ENCODE measurements at places on chromosomes 5 and 9.

- DNase-seq: no peak
These were observed at the start of gene ASPN for GRCh38 chr9:92482329-92482728. TSS of gene ASPN (minus strand) at chr9:92482506.

GRCh38 chr9:85536076-85536475 lies 205.7 kb downstream of the AGTPBP1 start:
- no peak for DNase-seq

DNA sequence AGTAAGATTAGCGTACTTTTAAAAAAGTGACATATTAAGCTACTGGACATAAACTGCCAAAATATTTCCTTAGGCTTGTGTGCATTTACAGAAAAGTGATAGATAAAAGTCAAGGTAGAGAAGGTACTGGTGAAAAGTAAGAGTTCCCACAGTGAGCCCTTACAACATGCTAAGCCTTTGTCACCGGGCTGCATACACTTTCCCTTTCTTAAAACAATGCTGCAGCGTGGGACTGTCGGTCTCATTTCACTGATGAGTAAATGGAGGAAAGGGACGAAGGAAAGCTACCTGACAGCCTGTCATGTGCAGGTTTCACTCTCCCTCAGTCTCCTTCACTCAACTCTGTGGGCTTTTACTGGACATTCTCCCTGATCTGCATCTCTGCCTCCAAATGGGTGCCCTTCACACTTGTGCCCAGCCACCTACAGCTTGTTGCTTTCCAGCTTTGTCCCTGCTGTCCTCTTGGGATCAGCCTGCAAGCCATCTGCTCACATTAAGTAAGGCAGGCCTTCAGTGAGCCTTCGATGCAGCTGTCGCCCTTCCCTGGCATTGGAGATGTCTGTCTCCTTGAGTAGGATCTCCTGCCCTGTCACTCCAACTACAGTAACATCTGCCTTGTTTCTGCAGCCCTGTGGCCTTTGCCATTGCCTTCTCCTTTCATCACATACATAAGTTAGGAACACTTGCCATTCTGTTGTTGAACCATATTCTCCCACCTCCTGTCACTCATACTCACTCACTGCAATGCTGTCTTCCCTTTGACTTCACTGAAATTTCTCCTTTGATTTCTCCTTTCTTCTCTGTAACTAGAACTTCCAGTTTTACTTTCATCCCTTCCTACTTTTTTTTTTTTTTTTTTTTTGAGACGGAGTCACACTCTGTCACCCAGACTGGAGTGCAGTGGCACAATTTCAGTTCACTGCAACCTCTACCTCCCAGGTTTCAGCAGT lies 9.3 kb upstream of the ROPN1L start:
- DNase-seq: no peak

DNA sequence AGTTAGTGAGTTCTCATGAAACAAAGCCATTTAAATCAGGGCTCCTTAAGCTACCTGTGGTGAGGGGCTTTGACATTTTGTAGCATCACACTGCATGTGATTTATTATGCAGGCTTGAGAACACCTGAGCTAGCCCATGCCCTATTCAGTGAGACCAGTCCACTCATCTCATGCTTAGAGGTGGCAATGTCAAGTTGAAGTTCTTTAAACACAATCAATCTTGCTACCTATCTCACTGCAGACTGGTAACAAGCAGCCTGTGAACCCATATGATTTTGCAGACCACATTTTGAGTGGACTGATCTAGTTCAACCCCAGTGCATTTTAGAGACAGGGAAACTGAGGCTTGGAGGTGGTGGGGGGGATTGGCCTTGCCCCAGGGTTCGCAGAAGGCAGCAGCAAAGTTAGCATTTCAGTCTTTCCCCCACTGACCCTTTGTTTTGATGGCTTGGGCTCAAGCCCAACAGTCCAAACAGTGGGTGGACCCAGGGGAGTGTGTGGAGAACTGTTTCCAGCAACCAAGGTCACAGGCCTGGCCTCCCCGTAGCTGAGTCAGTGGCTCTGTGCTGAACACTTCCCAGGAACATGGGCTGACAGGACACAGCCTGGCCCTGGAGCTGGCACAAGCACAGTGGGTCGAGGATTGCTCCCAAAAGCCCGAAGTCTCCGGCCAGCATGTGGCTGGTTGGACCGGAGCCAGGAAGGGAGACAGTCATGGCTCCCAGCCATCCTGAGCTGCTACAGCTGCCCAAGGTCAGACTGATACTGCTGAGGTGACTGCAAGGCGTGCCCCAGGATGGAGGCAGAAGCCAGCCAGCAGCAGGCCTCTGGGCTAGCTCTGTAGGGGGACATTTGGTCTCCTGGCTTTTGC lies 95.3 kb downstream of the RGS3 start:
- no peak for DNase-seq

GRCh38 chr5:88702332-88702731 lies 180.7 kb downstream of the MEF2C start:
- no peak for DNase-seq

DNA sequence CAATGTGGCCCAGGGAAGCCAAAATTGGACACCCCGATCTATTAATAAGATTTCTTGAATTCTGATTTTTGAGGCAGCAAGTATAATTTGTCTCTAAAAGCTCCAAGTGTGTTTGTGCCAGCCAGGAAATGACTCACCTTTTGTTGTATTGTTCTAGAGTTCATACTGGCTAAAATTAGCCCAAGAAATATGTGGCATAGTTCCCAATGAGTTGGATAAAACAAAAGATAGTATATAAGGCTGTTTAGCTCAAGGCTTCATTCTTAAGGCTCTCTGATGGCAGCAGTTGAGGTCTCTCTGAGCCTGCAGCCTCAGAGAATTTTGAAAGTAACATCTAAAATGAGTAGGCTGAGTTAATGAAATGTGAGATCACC lies 21.6 kb downstream of the HMGXB3 start:
- DNase-seq: no peak

DNA sequence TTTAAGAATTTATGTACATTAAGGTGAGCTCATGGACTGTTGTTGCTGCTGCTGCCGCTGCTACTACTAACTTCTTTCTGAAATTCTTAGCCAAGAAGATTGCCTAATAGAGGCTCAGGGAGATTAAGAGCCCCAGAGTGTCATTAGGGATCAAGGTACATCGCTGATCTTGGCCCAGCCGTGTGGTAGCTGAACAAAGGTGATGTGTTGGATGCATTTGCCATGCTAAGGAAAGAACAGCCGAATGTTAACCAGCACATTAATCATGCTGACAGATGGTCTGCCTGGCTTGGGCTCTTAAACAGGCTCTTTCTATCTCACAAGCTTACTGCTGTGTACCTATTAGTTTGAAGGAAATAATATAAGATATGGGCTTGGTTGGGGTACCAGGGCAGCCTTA lies 137.1 kb downstream of the KCTD16 start:
- DNase-seq: no peak

DNA sequence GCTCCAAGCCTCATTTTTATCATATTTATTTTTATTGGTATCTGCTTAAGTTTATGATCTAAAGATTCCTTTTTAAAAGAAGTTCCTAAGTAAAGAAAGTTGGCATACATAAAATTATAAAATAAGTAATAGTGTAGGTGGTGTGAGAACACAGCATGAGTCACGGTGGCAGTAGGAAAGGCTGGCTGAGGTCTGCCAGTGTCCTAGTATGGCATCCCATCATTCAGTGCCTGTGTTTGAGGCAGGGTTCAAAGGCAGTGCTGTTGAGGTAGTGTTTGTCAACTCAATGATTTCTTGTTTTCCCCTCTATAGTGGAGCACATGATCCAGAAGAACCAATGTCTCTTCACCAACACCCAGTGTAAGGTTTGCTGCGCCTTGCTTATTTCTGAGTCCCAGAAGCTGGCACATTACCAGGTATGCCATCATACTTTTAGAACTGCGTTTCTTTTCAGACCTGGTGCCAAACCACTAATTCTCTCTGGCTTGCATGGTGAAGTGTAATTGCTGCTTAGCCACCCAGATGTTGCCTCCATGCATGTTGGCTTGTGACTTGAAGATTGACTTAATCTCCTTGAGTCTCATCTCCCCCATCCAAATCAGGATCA lies 18.4 kb downstream of the ZNF346 start:
- no peak for DNase-seq

DNA sequence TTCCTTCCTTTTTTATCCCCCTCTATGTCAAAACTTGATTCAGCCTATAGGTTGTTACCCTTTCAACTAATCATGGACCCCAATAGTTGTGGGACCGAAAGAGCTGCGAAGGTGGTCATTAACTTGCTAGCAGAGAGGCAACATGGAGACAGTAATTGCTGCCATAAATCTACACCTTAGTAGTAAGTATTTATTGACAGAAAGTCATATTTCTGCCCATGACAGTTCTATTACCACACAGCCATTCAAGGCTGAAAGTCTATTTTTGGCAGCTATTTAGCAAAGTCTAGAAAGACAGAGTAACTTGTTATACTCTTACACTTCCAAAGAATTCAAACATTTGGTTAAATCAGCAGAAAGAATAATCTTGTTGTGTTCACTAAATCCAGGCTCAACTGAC lies 236.2 kb downstream of the PRELID2 start:
- no peak for DNase-seq

DNA sequence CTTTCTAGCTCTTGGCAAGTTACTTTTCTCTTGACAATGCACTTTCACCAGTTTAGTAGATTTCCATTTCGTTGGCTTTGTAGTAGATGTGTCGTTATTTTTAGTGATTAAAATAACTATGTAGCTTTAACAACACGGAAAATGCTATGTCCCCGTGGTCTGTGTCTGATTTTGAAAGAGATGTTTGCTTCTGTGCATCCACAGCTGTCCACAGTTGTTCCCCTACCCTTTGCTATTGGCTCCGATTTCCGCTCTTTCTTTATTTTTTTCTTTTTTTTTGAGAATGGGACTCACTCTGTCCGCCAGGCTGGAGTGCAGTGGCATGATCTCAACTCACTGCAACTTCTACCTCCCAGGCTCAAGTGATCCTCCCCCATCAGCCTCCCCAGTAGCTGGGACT lies 533.9 kb downstream of the IRX1 start:
- no peak for DNase-seq

DNA sequence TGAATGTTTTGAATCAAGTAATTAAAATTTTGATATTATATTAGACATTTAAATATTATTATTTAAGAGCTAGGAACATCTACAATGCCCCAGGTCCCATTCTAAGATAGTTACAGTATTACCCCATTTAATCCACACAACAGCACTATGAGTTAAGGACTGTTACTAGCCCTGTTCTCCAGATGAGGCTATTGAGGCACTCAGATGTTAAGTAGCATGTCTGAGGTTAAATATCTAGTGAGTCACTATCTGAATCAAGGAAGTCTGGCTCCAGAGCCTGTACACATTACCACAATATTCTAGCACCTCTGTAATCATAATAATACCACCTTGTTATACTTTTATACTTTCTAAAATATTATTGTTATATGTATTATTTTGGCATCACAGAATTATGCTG lies 304.6 kb downstream of the PDE4D start:
- DNase-seq: no peak

DNA sequence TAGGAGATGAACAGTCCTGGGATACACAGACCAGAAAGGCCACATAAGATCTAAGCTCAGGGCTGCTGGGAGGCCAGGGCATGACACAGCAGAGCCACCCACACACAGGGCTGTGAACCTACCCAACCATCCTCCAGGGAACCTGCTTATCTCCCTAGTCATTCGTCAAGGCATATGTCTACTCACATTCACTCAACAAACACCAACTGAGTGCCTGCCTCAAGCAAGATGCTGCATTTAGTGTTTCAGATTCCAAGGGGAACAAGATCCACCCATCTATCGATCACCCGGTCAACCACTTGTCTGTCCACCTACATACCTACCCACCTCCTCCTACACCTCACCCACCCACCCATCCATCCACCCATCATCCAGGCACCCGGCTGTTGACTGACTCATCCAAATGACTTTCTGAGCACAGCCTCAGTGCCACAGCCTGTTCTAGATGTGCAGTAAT lies 1.9 kb downstream of the DPM2 start:
- DNase-seq: no peak

DNA sequence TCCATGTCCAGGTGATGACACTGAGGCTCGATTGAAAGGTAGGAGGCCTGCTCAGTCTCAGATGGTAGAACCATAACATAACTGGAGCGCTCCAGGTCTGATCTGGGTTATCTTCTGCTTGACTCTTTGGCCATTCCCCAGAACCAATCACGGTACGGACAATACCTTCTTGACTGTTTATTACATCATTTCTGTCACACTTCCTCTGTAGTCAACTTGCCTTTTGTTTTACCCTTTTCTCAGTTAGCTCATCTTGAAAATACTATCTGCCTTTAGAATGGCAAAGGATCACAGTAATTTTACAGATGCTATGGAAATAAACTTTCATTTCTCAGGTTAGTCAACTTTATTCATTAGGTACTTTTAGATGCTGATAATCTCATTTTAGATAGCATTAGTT lies 22.4 kb downstream of the GLRA1 start:
- no peak for DNase-seq

- DNase-seq: no peak
These were observed 53.7 kb downstream of the ZNF462 start for GRCh38 chr9:106916466-106917235.

- DNase-seq: no peak
These were observed 625.1 kb downstream of the PRELID2 start for GRCh38 chr5:145210020-145210419.
